ENCODE measurements at places on chromosomes 4 and X.

DNA sequence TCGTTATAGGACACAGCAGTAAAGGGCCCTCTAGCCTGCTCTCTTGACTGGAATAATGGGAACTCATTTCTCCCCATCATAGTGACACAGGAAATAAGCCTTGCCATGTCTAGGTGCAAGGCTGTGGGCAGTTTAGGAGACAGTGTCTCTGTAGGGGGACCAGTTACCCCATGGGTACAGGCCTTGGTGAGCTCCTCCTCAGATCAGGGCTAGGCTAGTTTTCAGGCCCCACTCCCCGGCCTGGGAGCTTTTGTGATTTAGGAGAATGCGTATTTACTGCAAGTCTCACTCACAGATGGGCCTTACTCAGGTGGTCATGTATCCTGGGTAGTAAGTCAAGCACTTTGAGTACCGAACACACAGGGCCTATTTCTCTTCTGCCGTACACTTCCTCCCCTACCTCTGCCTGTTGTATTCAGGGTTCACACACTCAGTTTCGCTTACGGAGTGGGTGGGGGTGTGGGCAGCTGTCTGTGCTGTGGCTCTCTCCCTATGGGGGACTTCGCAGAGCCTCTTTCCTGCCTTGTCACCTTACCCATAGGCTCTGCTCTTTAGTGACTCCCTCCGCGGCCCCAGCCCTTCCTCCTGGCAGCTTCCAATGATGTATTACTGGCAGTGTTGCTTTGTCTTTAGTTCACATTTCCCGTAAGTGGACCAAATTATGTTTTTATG is 34.2 kb downstream of the FAM193A start:
- H3K4me1 ChIP-seq: peaks cover 33% of the 10 kb centered on the region
- DNase-seq: peak; percentile 34
- H3K27me3 ChIP-seq: no peaks in the 10 kb centered on the region
- peak overlapping the region; percentile 39 for H3K27ac ChIP-seq
- no peak overlapping the region for H3K4me3 ChIP-seq

DNA sequence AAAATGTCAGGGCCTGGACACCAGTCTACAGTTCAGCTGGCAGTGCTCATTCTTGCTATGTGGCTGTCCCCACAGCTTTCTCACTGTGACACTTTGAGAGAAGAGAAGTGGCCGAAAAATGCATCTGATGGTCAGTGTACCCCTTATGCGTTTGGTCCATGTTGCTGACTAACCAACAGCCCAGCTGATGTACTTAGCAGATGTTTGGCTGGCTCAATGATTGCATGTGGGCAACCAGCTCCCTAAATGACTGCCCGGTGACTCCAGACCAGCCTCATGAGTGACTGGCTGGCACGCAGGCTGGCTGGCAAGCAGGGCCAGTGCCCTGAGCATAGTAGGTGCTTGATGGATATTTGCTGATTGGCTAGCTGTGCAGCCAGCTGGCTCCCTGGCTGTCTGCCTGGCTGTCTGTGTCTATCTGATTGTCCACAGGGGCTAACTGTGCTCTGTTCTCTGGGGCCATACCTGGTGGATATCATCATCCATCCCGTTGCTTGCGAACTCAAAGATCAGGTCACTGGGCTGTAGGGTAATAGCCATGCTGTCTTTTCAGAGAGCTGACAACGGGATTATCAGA is 29.4 kb downstream of the ELF4 start:
- no peaks in the 10 kb centered on the region for H3K27me3 ChIP-seq
- no peak overlapping the region for H3K4me3 ChIP-seq
- peak overlapping the region; percentile 86 for H3K27ac ChIP-seq
- peaks cover 14% of the 10 kb centered on the region for H3K36me3 ChIP-seq
- H3K4me1 ChIP-seq: peaks cover 65% of the 10 kb centered on the region

GRCh38 chrX:22338740-22339139 is 66.0 kb downstream of the CBLL2 start:
- H3K4me1 ChIP-seq: no peaks in the 10 kb centered on the region
- no peak overlapping the region for H3K4me3 ChIP-seq
- H3K27ac ChIP-seq: no peak overlapping the region
- no peak for DNase-seq

- no peaks in the 10 kb centered on the region for H3K27me3 ChIP-seq
- H3K4me3 ChIP-seq: no peak overlapping the region
- no peak for DNase-seq
- H3K4me1 ChIP-seq: no peaks in the 10 kb centered on the region
- no peak overlapping the region for H3K27ac ChIP-seq
Observed at GRCh38 chrX:31272472-31272775, 200.6 kb upstream of the FTHL17 start.

- peaks cover 77% of the 10 kb centered on the region for H3K36me3 ChIP-seq
- H3K27ac ChIP-seq: no peak overlapping the region
- H3K4me1 ChIP-seq: no peaks in the 10 kb centered on the region
- no peak for DNase-seq
- no peaks in the 10 kb centered on the region for H3K27me3 ChIP-seq
- H3K4me3 ChIP-seq: no peak overlapping the region
Observed at GRCh38 chr4:48566034-48566384, 76.0 kb downstream of the ZAR1 start.

- no peaks in the 10 kb centered on the region for H3K36me3 ChIP-seq
- H3K4me3 ChIP-seq: no peak overlapping the region
- no peak overlapping the region for H3K27ac ChIP-seq
- H3K27me3 ChIP-seq: no peaks in the 10 kb centered on the region
- no peaks in the 10 kb centered on the region for H3K4me1 ChIP-seq
Observed at GRCh38 chrX:111876646-111877045, 665 bp downstream of the TRPC5OS start.

GRCh38 chr4:82382751-82383150 is 9.0 kb upstream of the HNRNPD start:
- no peak overlapping the region for H3K27ac ChIP-seq
- no peak overlapping the region for H3K4me3 ChIP-seq
- H3K36me3 ChIP-seq: no peaks in the 10 kb centered on the region
- no peaks in the 10 kb centered on the region for H3K4me1 ChIP-seq

GRCh38 chr4:90585961-90586360 is 458.8 kb downstream of the CCSER1 start:
- no peaks in the 10 kb centered on the region for H3K4me1 ChIP-seq
- H3K27me3 ChIP-seq: no peaks in the 10 kb centered on the region
- DNase-seq: no peak
- no peak overlapping the region for H3K27ac ChIP-seq
- H3K4me3 ChIP-seq: no peak overlapping the region

DNA sequence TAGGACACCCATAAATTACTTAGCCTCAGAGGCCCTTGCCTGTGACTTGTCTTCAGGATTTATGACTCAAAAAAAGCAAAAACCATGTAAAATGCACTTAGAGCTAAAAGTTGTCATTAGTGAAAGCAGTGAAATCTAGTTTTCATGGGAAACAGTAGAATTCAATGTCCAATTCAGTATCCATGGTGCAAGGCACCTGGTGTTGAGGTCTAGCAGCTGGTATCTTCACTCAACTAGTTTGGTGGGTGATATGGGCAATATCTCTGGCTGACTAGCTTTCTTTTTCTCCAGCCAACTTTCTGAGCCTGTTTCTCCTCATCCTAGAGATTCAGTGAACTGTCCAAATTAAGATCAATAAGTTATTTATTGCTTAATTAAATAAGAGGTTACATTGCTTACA is 229.8 kb upstream of the NDST4 start:
- H3K4me1 ChIP-seq: no peaks in the 10 kb centered on the region
- DNase-seq: no peak
- H3K36me3 ChIP-seq: no peaks in the 10 kb centered on the region

DNA sequence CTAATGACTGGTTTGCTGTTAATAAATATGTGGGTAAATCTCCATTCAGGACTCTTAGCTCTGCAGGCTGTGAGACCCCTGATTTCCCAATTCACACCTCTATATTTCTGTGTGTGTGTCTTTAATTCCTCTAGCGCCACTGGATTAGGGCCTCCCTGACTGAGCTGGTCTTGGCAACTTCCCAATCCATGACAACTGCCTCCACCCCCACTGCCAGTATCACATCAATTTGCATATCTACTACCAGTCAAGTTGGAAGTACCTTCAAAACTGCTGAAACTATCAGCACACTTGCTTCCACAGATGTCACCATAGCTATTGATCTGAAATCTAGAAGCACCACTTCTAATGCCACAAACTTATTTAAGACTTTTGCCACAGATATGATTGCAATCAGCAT is 27.6 kb downstream of the OPRPN start:
- H3K27ac ChIP-seq: no peak overlapping the region
- no peaks in the 10 kb centered on the region for H3K36me3 ChIP-seq
- DNase-seq: no peak
- H3K27me3 ChIP-seq: no peaks in the 10 kb centered on the region

DNA sequence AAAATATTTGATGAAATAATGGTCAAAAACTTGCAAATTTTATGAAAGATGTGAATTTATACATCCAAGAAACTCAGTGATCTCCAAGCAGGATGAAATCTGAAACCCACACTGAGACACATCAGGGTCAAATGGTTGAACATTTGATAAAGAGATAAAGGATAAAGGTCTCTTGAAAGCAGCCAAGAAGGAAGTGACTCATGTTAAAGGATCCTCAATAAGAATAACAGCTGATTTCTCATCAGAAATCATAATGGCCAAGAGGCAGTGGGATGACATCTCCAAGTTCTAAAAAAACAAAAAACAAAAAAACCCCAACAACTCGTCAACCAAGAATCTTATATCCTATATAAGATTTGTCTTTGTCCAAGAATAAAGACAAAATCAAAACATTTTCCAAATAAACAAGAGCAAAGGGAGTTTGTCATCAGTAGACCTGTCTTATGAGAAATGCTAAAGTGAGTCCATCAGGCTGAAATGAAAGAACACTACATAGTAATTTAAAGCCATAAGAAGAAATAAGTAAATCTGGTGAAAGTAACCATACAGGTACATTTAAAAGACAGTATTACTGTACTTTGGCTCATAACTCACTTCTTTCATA is 121.7 kb downstream of the PDS5A start:
- no peak for DNase-seq
- no peak overlapping the region for H3K4me3 ChIP-seq
- H3K4me1 ChIP-seq: no peaks in the 10 kb centered on the region
- H3K27me3 ChIP-seq: no peaks in the 10 kb centered on the region
- H3K27ac ChIP-seq: no peak overlapping the region
- peaks cover 52% of the 10 kb centered on the region for H3K36me3 ChIP-seq

GRCh38 chr4:97587912-97588311 is 555.4 kb downstream of the STPG2 start:
- DNase-seq: no peak
- H3K4me1 ChIP-seq: no peaks in the 10 kb centered on the region
- no peaks in the 10 kb centered on the region for H3K36me3 ChIP-seq
- no peak overlapping the region for H3K27ac ChIP-seq
- H3K27me3 ChIP-seq: no peaks in the 10 kb centered on the region

- H3K36me3 ChIP-seq: no peaks in the 10 kb centered on the region
- no peak overlapping the region for H3K4me3 ChIP-seq
- no peaks in the 10 kb centered on the region for H3K4me1 ChIP-seq
- no peak for DNase-seq
Observed at GRCh38 chr4:86706923-86707597, 112.9 kb downstream of the PTPN13 start.

- H3K36me3 ChIP-seq: no peaks in the 10 kb centered on the region
- DNase-seq: no peak
- H3K4me3 ChIP-seq: no peak overlapping the region
- H3K27ac ChIP-seq: no peak overlapping the region
Observed at GRCh38 chrX:74119016-74119910, 184.7 kb upstream of the ZCCHC13 start.

DNA sequence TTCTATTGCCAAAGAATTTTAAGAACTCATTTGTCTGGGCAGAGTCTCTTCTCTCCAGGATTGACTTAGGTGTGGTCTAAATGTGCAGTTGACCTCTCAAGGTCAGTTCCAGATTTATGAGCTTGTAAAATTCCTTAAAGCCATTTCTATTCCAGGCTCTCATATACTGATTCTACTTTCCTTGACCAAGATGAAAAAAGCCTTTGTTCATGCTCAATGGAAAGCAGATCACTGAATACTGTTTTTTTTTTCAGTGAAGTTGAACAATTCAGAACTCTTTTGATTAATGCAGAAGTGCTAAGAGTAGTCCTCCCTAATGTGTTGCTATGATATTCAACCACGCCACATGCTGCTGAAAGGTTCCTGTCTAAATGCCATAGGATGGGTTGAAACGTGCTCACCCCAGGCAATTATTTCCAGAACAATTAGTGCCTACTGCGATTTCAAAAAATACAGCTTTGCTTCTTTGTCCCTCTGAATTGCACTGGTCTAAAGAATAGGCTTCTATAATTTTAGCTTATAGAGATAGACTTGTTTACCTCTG is 312.4 kb upstream of the PABPC5 start:
- no peaks in the 10 kb centered on the region for H3K27me3 ChIP-seq
- no peaks in the 10 kb centered on the region for H3K4me1 ChIP-seq
- no peak overlapping the region for H3K27ac ChIP-seq
- no peaks in the 10 kb centered on the region for H3K36me3 ChIP-seq

- no peak for DNase-seq
- peaks cover 3% of the 10 kb centered on the region for H3K4me1 ChIP-seq
- H3K36me3 ChIP-seq: no peaks in the 10 kb centered on the region
Observed at GRCh38 chrX:134544513-134545151, 84.7 kb downstream of the HPRT1 start.

DNA sequence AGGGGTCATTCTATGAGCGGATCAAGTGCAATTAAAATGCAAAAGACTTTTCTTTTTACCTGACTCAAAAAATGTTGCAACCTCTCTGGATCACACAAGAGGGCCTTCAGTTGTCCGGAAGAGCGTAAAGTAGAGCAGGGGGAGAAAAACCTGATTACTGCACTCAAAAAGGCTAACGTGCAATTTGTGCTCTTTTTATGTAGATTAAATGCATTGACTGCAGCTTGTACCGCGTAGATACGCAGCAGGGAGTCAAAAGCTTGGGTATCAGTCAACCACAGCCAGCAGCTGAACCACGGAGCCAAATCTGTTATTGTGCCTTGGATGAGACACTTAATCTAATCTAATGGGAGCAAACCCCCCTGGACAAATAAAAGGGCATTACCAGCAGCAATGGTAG is 107.3 kb upstream of the RAI2 start:
- no peaks in the 10 kb centered on the region for H3K27me3 ChIP-seq
- no peak for DNase-seq
- H3K4me1 ChIP-seq: no peaks in the 10 kb centered on the region
- H3K27ac ChIP-seq: no peak overlapping the region
- no peaks in the 10 kb centered on the region for H3K36me3 ChIP-seq
- H3K4me3 ChIP-seq: no peak overlapping the region

GRCh38 chr4:25128671-25129070 is 31.6 kb downstream of the SEPSECS start:
- H3K27ac ChIP-seq: no peak overlapping the region
- H3K27me3 ChIP-seq: no peaks in the 10 kb centered on the region
- DNase-seq: no peak
- peaks cover 12% of the 10 kb centered on the region for H3K36me3 ChIP-seq
- H3K4me1 ChIP-seq: no peaks in the 10 kb centered on the region
- no peak overlapping the region for H3K4me3 ChIP-seq

DNA sequence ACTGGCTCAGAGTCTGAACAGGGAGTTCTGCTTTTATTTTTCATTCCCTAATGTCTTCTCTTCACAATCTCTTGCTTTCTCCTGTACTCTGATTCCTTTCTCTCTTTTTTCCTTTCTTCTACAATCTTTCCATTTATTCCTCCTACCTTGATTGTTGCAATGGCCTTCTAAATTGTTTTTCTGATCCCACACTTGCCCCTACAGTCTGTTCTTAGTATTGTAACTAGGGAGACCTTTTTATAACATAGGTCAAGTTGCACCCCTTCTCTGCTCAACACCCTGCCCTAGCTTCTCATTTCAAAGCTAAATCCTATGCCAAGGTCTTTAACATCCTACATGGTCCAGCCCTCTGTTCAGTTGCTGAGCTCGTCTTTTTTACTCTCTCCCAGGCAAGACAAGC is 277.9 kb downstream of the GBA3 start:
- no peaks in the 10 kb centered on the region for H3K4me1 ChIP-seq
- H3K27ac ChIP-seq: no peak overlapping the region
- no peaks in the 10 kb centered on the region for H3K36me3 ChIP-seq
- DNase-seq: no peak

Data from T-cell (primary cell).